Large intestine (tissue), 12 donors: ENCODE measurements at places on chromosomes 7 and 10.

- no peak for DNase-seq
Observed at GRCh38 chr7:151426441-151426903, 13.5 kb downstream of the CRYGN start.

GRCh38 chr10:117167346-117167788 is 29.3 kb upstream of the VAX1 start:
- no peak for DNase-seq

- DNase-seq, result no peak
Observed at GRCh38 chr7:6015917-6016652, 7.0 kb downstream of the AIMP2 start.

GRCh38 chr7:111650456-111650999 is 88.2 kb upstream of the IMMP2L start:
- peak; percentile 6 for DNase-seq

GRCh38 chr10:110373059-110373458 is 68.3 kb upstream of the SMNDC1 start:
- DNase-seq, result no peak

- peak; percentile 67 for DNase-seq
Observed at GRCh38 chr7:141012044-141012685, 2.6 kb downstream of the MRPS33 start.

GRCh38 chr7:150852371-150852905 is at the start of gene AOC1:
TSS of gene AOC1 (plus strand) at chr7:150852517. CDS start at chr7:150856471, 3,954 bp downstream.
- DNase-seq, result peak; percentile 75

- DNase-seq, result no peak
Observed at GRCh38 chr7:77822269-77822668, 23.7 kb downstream of the PHTF2 start.

GRCh38 chr7:128453836-128454804 is 1.6 kb upstream of the HILPDA start:
- DNase-seq, result peak; percentile 91

DNA sequence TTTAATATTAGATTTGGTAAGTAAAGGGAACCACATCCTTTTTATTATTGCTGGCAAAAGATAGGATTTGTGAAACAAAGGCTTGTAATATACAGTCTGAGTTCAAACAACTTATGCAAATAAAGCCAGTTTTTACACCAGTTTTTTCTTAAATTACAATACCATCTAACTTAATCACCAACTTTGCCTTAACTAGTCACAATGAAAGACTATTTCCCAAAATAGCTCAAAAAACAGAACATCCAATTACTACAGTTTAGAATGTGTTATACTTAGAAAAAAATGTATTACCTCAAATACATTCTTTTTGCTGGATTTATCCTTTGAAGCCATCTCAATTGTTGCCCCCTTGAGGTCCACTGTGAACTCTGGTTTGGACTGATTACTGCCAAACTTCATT is 108.5 kb downstream of the ARHGAP12 start:
- DNase-seq, result no peak

- DNase-seq, result peak; percentile 93
Observed at GRCh38 chr7:1028044-1028770, 16.1 kb upstream of the GPR146 start.

DNA sequence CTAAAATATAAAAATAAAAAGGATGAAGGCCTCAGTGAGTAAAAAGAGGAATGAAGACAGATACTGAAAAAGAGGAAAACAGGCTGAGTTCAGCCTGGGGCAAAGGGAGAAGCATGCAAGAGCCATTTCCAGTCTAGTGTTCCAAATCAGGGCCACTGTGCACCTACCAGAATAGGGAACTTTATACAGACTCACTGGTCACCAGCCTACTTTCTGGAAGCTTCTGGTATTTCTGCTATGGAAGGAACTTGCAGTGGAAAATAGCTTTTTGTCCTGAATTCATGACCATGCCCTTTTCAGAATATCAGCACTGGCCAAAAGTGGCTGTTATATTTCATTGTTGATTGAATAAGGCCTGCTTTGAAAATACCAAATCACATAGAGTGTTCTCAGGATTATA is 28.8 kb downstream of the ABRAXAS2 start:
- DNase-seq, result no peak

DNA sequence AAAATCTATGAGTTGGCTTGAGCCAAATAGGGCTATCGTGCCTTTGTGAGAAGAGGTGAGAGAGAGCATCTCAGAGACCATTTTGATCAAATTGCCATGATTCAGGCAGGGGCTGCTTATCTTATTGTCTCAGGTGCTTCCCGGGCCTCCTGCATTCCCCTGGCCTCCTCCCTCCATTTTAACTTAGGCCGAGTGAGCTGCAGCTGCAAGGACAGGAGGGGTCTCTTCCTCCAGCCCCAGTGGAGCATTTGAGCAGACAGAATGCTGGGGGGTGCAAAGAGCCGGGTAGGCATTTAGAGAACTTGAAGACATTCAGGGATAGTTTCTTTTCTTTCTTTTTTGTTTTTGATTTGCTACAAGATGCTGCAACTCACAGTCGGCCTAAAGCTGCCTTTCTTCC is 59.0 kb downstream of the BUB3 start:
- no peak for DNase-seq

DNA sequence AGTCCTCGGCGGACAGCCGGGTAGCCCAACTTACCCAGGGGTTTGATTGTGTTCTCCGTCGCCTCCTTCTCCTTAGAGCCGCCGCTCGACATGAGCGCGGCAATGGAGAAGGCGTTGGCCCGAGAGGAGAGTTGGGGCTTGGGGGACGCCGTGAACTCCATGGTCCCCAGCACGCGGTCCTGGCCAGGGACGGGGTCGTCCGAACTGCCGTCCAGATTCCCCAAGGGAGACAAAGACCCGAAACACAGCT is 515 bp downstream of the TBX20 start:
- DNase-seq, result no peak

DNA sequence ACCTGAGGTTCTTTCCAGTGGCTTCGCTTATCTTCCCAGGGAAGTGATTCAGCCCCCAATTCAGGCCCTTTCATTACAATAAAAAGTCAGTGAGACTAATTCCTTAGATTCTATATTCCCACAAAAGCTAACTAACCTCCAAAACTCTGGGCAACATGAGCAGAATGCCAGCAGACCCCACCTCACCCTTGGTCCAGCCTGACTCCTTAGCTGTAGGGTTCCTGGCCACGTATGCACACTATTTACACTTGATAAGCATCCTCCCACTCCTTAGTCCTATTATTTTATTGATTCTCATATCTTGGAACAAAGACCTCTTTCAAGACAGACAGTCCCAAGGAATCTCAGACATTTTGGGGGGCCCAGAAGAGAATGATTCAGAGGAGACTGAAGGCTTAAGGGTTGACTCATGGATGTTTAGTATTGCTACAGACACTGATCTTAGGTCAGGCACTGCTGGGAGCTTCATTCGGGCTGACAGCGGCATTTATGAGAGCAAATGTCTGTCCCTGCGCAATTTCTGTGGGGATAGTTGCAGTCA is 162.6 kb upstream of the GDF10 start:
- DNase-seq, result no peak

GRCh38 chr10:62655337-62655994 is 149.1 kb upstream of the ADO start:
- DNase-seq, result no peak

GRCh38 chr10:31623947-31624346 is 304.7 kb downstream of the ARHGAP12 start:
- no peak for DNase-seq

GRCh38 chr7:42014625-42015618 is 222.1 kb downstream of the GLI3 start:
- DNase-seq, result no peak

DNA sequence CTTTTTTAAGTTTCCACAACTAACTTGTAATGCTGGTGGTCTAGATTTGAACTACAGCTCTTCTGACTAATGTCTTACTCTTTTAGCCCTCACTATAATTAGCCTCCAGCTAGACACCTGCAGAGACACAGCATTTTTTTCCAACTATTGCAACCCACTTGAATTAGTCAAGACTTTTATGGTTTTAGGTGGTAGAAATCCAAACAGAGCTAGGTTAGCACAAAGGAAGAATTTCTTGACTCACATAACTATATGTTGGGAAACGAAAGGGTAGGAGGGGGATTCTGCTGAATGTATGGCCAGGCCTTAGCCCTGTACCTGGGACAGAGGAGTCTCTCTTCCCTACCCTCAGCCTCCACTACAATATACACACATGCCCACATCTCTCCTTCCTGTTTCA is 586.1 kb downstream of the INHBA start:
- DNase-seq, result no peak

DNA sequence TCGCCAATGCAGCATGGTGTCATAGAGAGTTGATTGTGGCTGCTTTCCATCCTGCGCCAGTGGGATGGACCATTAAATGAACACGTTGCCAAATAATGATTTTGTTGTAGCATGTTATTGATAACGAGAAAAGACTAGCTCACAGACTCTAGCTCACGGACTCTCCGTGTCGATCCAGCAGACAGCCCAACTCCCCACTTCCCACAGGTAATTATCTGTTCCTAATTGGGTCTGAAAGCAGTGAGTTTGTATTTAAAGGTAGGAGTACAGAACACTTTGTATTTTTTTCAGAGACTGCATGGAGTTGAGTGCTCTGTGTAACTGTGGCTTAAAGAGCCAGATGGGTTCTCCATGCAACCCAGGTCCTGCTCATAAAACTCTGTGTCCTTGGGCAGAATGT is 1250.5 kb downstream of the TYW1 start:
- DNase-seq, result no peak

DNA sequence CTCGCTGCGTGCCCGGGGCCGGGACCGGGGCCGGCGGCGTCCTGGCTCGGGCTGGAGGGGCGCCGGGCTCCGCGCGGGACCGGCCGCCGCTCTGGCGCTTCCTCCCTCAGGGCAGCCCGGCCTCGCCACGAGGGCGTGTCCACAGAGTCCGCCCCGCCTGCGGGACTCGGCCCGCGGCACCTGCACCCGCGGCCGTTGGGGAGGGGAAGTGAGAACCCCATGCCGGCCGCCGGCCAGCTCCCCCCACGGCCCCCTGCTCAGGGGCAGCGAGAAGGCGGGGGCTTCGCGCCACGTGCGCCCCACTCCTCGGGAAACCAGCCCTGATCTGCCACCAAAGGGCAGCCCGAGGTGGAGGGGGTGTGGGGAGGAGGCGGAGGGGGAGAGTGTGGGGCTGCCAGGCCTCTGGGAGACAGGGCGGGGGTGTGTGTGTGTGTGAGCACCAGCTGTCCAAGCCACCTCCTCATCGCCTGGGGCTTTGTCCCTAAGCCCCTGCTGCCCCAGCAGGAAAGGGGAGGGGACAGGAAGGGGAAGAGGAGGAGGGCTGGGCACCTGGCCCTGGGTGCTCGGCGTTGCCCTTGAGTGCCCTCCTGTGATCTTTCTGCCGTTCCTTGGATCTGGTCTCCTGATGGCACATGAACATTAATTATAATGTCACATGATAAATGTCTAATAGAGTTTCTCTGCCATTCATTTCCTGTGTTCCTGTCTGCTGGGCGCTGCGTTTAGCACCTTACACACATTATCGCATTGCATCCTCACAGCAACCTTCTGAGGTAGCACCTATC is at the start of gene PIK3AP1:
TSS of gene PIK3AP1 (minus strand) at position 93 of the 785 bp plus-strand sequence. CDS start 120 bp downstream, outside the sequence.
- DNase-seq, result peak; percentile 27

DNA sequence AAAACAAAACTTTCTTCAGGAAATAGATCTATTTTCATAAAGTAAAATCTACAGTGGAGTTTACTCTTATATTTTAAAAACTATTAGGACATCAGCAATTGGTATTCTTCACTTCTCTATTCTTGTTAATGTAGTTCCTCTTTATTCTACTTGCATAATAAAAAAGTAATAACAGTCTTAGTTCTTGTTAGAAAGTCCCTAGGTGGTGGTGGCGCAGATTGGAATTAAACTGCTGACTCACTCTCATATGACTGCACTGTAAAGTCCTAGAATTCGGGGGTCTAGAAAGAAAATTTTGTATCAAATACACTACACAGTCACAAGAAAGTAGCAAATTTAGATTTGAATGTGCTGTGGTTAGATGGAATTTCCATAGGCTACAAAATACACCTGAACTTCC is 44.6 kb upstream of the TES start:
- no peak for DNase-seq

GRCh38 chr7:54709283-54709682 is 49.7 kb downstream of the SEC61G start:
- no peak for DNase-seq

- DNase-seq, result peak; percentile 19
Observed at GRCh38 chr7:69067397-69067796, 530.9 kb upstream of the AUTS2 start.

GRCh38 chr7:150686030-150686631 is 625 bp downstream of the GIMAP2 start:
- peak; percentile 7 for DNase-seq

- no peak for DNase-seq
Observed at GRCh38 chr10:83965473-83965872, 173.8 kb upstream of the GHITM start.

DNA sequence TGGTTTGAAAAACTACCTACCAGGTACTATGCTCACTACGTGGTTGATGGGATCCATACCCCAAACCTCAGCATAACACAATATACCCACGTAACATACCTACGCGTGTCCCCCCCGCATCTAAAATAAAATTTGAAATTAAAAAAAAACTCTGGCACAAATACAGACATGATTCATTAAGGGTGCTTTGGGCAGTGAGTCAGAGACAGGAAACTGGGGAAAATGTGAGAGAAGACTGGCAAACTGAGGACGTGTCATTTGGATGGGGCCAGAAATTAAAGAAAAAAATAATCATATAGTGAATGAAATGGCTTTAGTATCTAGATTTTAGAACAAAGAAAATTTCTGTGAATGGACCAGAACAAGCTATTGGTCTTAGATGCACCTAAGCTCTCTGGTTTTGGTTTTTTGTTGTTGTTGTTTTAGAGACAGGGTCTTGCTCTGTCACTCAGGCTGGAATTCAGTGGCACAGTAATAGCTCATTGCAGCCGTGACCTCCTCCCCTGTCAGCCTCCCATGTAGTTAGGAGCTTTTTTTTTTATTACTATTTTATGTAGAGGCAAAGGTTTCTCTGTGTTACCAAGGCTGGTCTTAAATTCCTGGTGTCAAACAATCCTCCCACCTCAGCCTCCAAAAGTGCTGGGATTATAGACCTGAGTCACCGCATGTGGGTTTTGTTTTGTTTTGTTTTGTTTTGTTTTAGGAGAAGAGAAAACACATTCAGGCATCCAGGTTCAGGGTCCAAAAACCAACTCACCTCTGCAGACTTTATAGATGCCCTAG is 5.9 kb upstream of the PRSS58 start:
- no peak for DNase-seq

DNA sequence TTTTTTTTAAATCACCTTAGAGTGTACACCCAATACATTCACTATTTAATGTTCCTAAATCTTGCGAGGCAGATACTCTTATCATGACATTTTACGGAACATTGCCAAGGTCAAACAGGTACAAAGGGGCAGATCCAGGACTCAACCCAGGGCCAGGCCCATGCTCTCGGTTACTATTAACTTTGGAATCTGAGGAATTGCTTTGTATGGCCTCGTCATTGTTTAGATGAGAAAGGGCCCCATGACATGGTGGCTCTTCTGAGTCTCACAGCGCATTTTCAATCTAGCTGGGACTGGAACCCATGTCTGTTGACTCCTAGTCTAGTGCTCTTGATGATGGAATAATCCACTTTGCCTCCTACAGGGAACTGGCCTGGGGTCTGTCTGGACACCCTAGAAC is 59.1 kb downstream of the GATA3 start:
- no peak for DNase-seq
